GDM1 (cell line): ENCODE measurements at places on chromosomes 6 and 20.

GRCh38 chr6:146598772-146599405, at the start of gene ADGB:
Gene ADGB, plus strand, starts transcription at chr6:146598972. Its CDS starts 69 bp downstream, at chr6:146599041.
- no peak for DNase-seq

- DNase-seq: no peak
Measured at GRCh38 chr6:87700397-87701343, 1.4 kb downstream of the AKIRIN2 start.

DNA sequence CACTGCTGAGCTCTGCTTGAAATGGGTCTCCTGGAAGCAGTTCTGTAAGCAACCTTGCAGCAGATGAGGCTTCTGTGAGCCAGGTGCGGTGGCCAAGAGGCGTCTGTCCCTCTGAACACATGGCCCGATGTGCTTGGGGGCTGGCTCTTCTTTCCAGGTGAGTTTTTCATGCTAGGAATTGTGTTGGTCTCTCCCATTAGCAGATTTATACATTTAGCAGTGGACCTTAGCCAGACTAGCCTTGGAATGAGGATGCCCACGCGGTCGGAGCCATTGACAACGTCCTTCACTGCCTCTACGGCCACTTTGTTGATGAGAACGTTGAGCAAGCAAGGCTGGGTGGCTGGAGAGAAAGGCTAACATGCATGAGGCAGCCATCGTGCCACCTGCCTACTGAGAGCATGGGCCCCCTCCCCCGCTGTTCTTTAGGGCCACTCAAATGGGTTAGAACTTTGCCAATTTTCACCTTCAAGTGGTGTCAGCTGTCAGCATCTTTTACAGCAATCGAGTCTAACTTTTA, 33.5 kb downstream of the ERMARD start:
- no peak for DNase-seq

DNA sequence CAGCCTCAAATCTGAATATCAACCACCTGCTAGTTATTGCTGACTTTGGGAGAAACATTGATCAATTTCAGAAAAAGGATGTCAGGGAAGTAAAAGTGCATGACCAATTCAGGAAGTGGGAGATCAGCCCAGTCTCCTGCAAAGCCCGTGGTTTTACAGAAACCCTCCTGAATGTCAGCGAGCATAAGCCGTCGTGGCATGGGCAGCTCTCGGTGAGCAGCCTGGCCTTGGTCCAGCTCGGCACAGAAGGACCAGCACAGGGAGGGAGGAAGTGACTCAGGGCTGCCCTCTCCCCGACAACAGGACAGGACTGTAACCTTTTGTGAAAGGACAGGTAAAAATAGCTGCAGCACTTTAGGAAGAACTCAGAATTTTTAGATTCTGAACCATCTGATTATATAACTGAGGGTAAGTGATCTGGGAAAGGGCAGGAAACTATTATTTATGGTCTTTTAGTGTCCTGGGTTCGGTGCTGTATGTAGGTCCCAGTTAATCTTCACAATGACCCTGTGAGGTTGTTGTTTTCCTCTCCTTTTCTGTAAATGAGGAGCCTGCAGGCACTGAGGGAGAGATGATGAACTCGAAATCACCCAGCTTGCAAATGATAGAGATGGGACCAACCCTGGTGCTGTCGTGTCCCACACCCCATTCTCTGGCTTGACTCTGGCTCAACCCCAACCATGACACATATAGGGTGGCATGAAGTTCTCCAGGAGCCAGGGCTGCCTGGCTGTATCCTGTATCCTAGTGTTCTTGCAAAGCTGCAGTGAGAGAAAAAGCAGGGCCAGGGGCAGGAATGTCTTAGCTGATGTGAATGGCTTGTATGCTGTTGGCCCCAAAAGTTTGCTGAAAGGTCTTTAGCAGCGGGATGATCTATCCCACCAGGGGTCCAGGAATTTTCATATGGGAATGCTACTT, 37.6 kb downstream of the NRN1 start:
- DNase-seq: no peak

- DNase-seq: no peak
Measured at GRCh38 chr6:33057222-33058150, 16.0 kb downstream of the HLA-DPA1 start.
